ENCODE measurements at places on chromosomes 6 and 20.

DNA sequence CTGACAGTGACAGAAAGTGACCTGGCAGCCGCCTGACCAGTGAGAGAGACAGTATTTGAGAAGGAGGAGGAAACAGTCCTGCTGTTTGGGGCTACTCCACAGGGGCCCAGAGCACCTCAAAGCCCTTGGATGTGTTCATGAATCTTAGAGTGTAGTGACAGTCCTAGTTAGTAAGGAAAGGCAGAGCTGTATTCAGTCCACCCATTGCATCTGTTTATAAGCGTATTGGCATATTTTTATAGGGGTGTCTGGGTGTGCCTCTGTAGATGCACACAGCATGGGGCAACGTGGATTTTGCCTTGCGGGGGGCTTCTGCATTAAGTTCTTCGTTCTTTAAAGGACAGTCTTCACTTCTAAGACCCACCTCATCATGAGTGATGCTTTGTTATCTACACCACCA lies 44.6 kb upstream of the SLC22A1 start:
- H3K4me1 ChIP-seq, result no peaks in the 10 kb centered on the region
- H3K27ac ChIP-seq, result no peak overlapping the region
- DNase-seq, result no peak

GRCh38 chr20:3162080-3162611 lies 2.5 kb upstream of the FASTKD5 start:
- H3K27ac ChIP-seq, result no peak overlapping the region
- peaks cover 5% of the 10 kb centered on the region for H3K4me1 ChIP-seq
- DNase-seq, result no peak
- peaks cover 2% of the 10 kb centered on the region for H3K36me3 ChIP-seq
- H3K4me3 ChIP-seq, result no peak overlapping the region

DNA sequence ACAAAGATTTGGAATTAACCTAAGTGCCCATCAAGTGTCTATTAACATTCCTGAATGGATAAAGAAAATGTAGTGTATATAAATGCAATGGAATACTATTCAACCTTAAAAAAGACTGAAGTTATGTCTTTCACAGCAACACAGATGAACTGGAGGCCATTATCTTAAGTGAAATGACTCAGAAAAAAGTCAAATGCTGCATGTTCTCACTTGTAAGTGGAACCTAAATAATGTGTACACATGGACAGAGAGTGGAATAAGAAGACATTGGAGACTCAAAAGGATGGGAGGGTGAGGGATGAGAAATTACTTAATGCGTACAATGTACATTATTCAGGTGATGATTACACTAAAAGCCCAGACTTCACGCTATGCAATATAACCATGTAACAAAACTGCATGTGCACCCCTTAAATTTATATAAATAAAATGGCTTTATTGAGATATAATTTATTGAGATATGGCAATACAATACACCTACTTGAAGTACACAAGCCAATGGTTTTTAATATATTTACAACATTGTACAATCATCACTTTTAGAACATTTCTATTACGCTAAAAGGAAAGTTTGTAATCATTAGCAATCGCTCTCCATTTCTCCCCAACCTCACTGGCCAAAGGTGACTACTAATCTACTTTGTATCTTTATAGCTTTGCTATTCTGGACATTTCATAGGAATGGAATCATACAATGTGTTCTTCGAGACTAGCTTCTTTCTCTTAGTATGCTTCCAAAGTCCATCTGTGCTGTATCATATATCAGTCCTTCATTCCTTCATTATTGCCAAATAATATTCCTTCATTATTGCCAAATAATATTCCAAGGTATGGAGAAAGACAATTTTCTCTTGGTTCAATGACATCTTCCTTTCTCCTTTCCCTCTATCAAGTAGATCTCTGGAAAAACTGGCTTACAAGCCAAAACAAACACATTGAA lies 5.8 kb downstream of the STX7 start:
- peaks cover 5% of the 10 kb centered on the region for H3K36me3 ChIP-seq
- no peaks in the 10 kb centered on the region for H3K27me3 ChIP-seq
- no peak for DNase-seq
- no peak overlapping the region for H3K4me3 ChIP-seq

- no peak overlapping the region for H3K4me3 ChIP-seq
- no peak overlapping the region for H3K27ac ChIP-seq
- DNase-seq, result no peak
- H3K4me1 ChIP-seq, result no peaks in the 10 kb centered on the region
- H3K36me3 ChIP-seq, result no peaks in the 10 kb centered on the region
- H3K27me3 ChIP-seq, result no peaks in the 10 kb centered on the region
Observed at GRCh38 chr6:113971741-113972140, 793 bp upstream of the HDAC2 start.

DNA sequence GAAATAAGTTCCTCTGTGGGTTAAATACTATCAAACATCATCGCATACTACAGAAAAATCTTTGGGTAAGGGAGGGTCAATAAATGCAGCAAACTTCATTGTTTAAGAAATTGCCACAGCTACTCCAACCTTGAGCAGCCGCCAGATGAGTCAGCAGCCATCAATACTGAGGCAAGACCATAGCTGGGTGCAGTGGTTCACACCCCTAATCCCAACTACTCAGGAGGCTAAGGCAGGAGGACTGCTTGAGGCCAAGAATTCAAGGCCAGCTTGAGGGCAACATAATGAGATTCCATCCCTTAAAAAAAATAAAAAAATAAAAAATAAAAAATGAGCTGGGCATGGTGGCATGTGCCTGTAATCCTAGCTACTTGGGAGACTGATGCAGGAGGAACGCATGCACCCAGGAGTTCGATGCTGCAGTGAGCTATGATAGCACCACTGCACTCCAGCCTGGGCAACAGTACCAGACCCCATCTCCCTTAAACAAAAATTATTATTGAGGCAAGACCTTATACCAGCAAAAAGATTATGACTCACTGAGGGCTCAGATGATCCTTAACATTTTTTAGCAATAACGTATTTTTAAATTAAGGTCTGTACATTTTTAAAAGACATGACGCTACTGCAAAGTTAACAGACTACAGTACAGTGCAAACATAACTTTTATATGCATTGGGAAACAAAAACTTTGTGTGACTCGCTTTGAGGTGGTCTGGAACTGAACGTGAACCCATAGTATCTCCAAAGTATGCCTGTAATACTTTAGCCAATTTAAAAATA lies 8.8 kb downstream of the SRPK1 start:
- H3K27ac ChIP-seq, result no peak overlapping the region
- no peaks in the 10 kb centered on the region for H3K27me3 ChIP-seq
- H3K4me1 ChIP-seq, result no peaks in the 10 kb centered on the region
- DNase-seq, result no peak
- no peak overlapping the region for H3K4me3 ChIP-seq

DNA sequence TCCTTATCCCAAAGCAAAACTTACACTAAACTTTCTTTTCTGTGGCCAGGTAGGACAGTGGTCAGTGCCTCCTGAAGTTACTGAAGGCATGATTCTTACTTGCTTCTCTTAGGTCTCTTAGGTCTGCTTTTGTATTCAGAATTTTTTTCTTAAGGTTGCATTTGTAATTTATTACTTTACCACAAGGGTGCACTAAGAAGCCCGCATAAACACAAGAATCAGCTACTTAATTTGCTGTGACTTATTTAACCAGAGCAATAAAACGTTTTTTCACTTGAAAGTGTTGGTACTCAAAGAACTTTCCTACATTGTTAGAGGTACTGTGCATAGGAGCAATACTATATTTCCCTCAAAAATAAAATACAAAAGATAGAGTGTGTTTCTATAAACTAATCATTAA lies 75.4 kb upstream of the LAMA2 start:
- DNase-seq, result no peak
- no peaks in the 10 kb centered on the region for H3K36me3 ChIP-seq
- no peak overlapping the region for H3K27ac ChIP-seq
- H3K27me3 ChIP-seq, result no peaks in the 10 kb centered on the region
- no peaks in the 10 kb centered on the region for H3K4me1 ChIP-seq
- H3K4me3 ChIP-seq, result no peak overlapping the region

DNA sequence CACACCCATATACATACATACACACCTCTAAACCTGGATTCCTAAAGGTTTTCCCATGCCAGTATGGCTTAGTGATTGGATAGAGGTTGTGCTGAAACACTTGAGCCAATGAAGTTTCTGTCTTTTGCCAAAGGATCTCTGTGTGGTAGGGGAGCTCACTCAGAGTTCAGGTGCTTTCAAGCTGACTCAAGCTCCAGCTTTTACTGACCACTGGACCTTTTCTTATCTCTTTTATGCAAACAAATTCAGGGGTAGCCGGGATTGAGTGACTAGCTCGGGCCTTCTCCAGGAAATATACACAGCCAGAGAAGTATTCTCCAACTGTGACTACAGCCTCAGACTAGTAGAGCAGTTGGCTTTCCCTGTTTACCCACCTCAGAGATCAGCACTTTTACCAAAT lies 21.5 kb upstream of the DSE start:
- H3K4me1 ChIP-seq, result peaks cover 2% of the 10 kb centered on the region
- H3K4me3 ChIP-seq, result no peak overlapping the region
- no peak for DNase-seq
- no peak overlapping the region for H3K27ac ChIP-seq
- no peaks in the 10 kb centered on the region for H3K36me3 ChIP-seq

DNA sequence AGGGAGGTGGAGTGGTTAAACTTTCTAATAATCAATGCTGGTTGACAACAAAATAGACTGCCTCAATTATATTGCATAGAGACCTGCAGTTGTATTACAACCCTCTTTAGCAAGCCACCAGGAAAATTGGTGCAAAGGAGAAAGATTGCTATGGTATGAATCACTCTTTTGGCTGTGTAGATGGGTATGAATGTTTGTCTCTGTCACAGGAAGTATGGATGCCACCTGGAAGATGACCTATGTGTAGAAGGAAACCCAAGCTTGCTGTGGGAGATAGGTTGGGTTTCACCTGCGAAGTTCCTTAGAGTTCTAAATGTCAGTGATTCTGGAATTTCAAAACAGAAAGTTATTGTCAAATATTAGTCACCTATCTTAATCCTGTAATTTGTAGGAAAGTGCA lies 134.6 kb downstream of the SOBP start:
- H3K4me1 ChIP-seq, result no peaks in the 10 kb centered on the region
- no peak overlapping the region for H3K4me3 ChIP-seq
- H3K27me3 ChIP-seq, result no peaks in the 10 kb centered on the region
- H3K27ac ChIP-seq, result no peak overlapping the region
- no peaks in the 10 kb centered on the region for H3K36me3 ChIP-seq

DNA sequence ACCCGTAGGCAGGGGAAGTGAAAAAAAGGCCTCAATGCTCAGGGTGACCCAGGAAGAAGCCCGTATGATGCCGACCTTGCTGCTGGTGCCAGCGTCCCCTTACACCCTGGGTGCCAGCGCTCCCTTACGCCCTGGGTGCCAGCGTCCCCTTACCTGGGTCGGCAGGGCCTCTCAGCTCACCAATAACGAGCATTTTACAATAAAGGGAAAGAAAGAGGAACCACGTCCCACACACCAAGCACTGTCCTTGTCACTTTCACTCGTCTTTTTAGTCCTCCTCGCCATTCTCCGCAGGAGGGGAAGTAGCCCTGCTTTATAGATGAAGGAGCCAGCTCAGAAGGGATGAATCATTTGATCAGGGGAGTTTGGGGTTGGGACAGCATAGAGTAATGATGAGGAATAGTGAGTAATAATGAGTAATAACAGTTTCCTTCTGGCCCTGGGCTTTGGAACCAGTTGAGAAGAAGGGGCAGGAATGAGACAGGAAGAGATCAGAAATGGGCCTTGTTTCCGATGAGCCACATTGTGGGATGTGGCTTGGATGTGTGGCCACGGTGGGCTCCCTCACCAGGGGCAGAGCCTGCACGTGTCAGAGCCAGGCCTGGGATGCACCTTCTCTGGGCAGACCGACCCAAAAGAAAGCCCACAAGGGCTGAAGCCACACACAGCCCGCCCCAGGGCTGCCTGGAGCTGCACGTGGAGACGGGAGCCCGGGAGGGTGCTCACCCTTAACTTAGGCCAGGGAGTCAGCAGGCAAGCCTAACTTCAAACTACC lies 75.7 kb downstream of the SYNJ2 start:
- peaks cover 12% of the 10 kb centered on the region for H3K36me3 ChIP-seq
- H3K27me3 ChIP-seq, result no peaks in the 10 kb centered on the region
- DNase-seq, result no peak
- H3K4me3 ChIP-seq, result no peak overlapping the region

GRCh38 chr6:158639056-158639455 lies 5.5 kb downstream of the DYNLT1 start:
- H3K27ac ChIP-seq, result no peak overlapping the region
- H3K27me3 ChIP-seq, result no peaks in the 10 kb centered on the region
- H3K4me1 ChIP-seq, result peaks cover 14% of the 10 kb centered on the region
- no peak for DNase-seq
- no peak overlapping the region for H3K4me3 ChIP-seq
- peaks cover 23% of the 10 kb centered on the region for H3K36me3 ChIP-seq

DNA sequence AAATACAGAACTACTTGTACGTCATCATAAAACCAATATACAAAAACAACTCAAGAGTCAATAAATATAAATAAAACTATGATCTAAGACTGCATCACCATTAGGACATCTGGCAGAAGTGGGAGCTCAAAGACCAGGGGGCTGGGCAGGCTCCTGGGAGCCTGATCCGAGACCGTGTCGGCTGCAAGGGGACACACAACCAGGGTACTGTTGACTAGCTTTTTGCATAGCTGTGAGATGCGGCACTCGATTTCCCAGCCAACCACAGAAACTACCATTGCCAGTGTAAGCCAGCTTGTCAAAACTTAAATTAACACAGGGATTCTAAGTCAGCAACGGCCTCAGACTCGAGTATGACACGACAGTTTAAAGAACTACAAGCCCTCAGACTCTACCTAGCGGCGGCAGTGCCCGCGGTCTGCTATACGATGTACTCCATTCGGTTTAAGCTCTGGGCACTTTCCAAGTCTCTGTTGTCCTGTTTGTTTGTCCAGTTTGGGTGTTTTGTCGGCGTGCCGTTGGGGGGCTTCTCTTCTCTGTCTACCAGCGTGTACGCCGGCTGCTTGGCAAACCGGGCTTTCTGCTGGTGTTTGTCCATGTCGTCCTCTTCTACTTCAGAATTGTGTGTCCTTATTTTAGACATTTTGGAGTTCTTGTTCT lies 34.6 kb downstream of the JAG1 start:
- no peak overlapping the region for H3K27ac ChIP-seq
- no peak for DNase-seq
- H3K4me1 ChIP-seq, result peaks cover 5% of the 10 kb centered on the region
- H3K27me3 ChIP-seq, result no peaks in the 10 kb centered on the region
- H3K36me3 ChIP-seq, result peaks cover 61% of the 10 kb centered on the region

- H3K4me1 ChIP-seq, result peaks cover 8% of the 10 kb centered on the region
- no peak overlapping the region for H3K4me3 ChIP-seq
- H3K36me3 ChIP-seq, result no peaks in the 10 kb centered on the region
- DNase-seq, result no peak
Observed at GRCh38 chr20:49697071-49697470, 16.6 kb downstream of the B4GALT5 start.

DNA sequence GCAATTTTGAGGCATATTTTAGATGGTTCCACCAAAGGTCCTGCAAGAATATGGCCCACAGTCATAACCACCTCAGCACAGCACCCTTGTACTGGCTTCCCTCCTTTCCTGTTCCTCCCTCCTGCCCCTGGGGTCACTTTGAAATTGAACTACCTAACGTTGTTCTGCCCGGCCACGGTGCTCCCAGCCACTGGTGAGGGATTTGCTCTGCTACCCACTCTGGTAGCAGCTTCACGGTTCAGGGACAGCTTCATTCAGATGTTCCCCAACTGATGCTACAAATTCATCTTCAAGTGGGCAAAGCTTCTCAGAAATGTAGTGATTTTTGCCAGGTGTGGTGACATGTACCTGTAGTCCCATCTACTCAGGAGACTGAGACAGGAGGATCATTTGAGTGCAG lies 7.9 kb upstream of the NELFCD start:
- no peaks in the 10 kb centered on the region for H3K36me3 ChIP-seq
- H3K27me3 ChIP-seq, result no peaks in the 10 kb centered on the region
- H3K4me3 ChIP-seq, result no peak overlapping the region
- no peak overlapping the region for H3K27ac ChIP-seq
- no peak for DNase-seq
- no peaks in the 10 kb centered on the region for H3K4me1 ChIP-seq

Data from trophoblast cell (in vitro differentiated cells and primary cell).